Activated CD4-positive, alpha-beta T cell treated with anti-CD3 and anti-CD28 coated beads, Interleukin-2, amount 50 U/mL, for 24 hours (primary cell): ENCODE measurements at places on chromosomes 11 and 22.

DNA sequence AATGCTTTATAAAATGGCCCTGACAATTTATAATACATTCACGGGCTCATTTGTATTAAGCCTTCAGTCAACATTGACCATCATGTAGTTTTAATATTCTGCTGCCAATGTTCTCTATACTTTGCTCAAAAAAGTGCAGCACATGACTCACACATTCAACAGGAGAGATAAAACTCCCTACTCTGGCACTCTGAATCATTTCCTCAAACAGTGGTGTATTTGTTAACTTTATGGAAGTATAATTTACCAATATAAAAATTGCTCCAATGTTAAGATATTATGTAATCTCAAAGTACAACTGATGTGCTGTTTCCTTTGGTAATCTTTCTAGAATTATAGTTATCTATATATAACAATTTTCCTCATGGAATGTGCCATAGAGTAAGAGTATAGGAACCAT lies 39.9 kb downstream of the MAML2 start:
- DNase-seq: no peak

GRCh38 chr22:50227579-50228215 lies 17.1 kb downstream of the TUBGCP6 start:
- no peak for DNase-seq

DNA sequence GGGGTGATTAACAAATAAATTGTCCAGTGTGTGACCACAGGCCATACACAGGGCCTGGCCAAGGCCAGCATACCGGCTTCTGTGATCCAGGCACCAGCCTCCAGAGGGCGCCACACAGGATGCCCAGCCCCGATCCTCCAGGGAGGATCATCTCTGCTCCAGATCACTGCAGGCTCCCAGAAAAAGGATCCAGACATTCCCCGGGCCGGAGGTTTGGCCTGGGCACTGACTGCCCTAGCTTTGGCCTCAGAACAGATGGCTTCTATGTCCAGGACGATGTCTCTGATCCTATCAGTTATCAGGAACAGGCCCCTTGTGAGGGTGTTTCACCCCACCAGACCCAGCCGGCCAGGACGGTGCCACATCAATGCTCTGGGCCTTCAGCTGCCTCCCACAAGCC lies 74.5 kb upstream of the LMO1 start:
- no peak for DNase-seq

DNA sequence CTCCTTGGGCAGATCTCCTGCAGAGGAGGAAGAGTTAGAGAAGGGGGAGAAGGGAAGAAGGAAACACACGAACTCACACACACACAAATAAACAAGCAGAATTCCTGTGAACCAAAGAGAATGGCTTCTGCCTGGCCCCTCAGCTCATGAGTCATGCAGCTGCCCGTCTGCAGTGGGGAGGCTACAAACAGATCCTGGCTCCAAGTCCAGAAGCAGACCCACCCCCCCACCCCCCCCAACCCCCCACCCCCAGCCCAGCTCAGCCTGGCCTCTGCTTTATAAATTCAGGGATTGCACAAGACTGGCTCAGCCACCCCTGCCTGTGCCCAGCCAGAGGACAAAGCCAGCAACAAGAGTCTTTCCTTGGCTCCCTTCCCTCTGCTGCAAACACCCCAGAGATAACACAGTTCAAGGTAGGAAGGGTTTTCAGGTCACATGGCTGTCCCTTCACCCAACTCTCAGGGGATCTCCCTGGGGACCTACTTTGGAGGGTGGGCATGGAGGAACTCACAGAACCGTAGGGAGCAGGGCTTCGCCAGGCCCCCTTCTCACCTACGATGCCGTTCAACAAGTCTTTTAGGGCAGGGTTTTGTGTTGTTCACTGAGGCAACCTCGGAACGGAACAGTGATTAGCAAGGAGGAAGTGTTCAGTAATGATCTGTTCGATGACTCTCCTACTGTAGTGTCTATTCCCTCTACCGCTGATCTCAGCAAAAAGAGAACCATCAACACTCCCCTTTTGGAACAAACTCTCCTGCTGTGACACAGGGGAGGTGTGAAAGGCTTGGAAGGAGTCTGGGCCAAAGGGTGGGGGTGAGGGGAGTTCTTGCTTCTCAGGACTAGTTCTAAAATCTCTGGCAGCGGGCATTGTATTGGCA lies 35.5 kb downstream of the RPL27A start:
- DNase-seq: no peak

DNA sequence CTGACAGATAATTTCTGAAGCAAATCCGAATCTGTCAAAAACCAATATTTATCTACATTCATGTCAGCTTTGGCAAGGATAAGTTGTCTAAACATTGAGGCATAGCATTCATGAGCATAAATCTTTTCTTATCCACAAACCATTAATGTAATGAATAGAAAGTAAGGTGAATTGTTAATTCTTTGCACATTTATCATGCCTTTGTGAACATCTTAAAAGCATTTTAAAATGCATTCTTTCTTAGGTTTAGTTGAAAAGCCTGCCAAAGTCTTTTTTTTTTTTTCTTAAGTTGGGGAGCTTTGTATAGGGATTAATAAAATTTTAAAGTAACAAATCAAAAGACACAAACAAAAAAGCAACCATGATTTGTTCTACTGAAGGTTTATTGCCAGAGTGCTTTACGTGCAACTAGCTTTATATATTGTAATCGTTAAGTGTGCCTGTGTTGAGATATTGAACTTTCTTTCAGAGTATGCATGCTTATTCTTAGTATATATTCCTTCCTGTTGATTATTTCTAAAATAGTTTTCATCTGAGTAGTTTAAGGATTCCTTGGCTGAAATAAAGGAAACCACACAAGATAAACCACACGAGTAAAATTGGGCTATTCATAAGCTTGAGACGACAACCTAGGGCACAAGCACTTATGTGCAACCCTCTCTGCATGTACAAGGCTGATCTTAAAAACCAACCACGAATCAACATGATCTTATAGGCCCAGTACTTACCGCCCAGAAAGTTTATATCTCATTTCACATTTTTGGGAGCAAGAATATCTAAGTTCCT lies 1110.9 kb upstream of the CNTN5 start:
- DNase-seq: no peak

GRCh38 chr11:125180413-125181305 lies 16.1 kb downstream of the PKNOX2 start:
- DNase-seq: no peak

GRCh38 chr11:6022956-6023355 lies 7.6 kb downstream of the OR56A1 start:
- no peak for DNase-seq

DNA sequence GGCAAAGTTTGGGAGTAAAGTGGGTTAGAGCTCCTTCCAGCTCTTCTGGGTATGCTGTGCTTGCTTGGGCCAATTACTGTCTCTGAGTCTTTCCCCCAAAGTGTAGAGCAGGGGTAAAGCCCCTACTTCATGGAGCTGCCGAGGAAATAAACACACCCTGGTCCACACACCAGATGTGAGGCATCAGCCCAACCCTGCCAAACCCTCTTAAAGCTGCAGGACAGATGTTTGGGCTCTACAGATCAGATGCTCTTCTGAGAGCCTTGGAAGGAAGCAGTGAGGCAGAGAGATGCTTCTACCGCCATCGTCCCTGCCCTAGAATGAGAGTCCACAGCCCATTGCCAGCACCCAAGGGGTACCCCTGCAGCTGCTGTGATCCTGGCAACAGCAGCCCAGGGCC lies 64.7 kb downstream of the ELFN2 start:
- DNase-seq: no peak

GRCh38 chr11:66719111-66719872 lies 9.7 kb downstream of the SPTBN2 start:
- no peak for DNase-seq

GRCh38 chr11:61133145-61133544 lies 28.1 kb downstream of the VPS37C start:
- DNase-seq: no peak

GRCh38 chr11:110432713-110433392 lies 3.1 kb downstream of the FDX1 start:
- DNase-seq: no peak

- DNase-seq: no peak
These were observed 416.8 kb upstream of the TENM4 start for GRCh38 chr11:79857377-79858214.

- no peak for DNase-seq
These were observed 29.4 kb downstream of the CCDC83 start for GRCh38 chr11:85884581-85885021.

DNA sequence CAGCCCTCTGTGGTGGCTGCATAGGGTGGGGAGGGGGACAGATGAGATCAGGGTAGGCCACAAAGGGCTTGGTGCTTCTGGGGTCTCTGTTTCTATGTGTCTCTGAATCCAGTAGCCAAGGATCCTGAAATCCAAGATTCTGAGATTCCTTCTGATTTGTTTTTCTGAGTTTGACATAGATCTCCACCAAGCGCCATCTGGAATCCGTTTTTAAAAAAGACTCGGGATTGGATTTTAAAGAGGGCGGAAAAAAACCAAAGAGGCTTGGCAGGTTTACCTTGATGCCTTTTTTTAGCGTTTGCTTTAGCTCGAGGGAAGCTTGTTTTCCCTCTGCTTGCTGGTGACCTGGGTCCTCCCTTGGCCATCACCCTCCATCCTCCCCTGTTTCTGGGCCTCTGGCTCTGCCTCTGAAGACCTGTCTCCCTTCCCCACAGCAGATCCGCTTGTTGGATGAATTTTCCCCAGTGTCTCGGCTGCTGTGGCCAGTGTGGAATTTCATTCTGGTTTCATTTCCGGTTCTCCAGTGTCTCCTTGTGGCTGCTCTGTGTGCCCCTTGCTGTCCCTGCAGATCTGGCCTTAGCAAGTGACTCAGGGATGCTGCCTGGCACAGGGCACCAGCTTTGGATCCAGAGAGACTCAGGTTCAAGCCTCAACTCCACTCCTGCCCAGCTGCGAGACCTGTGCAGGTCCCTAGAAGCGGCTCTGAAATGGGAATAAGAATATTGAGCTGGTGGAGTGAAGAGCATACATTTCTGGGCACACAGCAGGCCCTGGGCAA lies 15.1 kb downstream of the SYNGR1 start:
- DNase-seq: no peak

DNA sequence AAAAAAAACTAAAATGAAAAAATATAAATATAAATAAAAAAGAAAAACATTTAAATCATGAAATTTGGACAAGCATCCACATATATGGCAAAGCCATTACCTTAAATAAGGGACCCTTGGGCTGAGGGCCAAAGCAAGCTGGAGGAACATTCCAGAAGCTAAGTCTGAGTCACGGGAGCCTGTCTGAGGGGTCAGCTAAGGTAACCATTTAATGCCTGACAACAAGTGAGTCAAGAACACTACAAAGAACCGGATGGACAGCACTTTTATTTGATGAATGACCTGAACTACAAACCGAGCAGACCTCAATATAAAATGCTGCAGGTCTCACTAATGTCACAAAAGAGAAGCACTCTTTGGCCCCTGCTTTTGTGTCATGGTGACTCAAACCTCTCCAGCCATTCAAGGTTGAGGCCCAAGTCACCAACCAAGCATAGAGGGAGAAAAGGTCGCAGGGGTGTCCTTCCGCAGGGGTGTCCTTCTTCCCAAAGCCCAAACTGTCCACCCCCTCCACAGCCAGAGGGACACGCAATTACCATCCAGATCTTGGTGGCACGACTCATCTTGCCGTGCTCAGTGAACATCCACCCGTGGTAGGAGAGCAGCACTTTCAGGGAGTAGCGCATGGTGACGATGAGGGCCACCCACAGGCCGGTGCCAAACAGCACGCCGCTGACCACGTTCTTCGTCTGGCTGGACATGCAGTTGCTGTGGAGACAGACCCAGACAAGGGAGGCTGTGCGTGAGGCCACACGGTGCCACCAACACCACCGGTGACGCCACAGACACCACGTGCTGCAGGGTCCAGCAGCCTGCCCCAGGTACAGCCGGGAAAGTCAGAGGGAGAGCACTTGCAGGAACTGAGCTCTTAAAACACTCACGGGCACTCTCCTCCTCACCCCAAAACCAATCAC lies 34.5 kb downstream of the CPT1A start:
- DNase-seq: no peak
